ENCODE measurements at places on chromosomes 5 and 9. TPM values are rescaled to one million over a fixed set of nuclear protein-coding genes. Genes with fewer than 3 reads are reported as not detected.

DNA sequence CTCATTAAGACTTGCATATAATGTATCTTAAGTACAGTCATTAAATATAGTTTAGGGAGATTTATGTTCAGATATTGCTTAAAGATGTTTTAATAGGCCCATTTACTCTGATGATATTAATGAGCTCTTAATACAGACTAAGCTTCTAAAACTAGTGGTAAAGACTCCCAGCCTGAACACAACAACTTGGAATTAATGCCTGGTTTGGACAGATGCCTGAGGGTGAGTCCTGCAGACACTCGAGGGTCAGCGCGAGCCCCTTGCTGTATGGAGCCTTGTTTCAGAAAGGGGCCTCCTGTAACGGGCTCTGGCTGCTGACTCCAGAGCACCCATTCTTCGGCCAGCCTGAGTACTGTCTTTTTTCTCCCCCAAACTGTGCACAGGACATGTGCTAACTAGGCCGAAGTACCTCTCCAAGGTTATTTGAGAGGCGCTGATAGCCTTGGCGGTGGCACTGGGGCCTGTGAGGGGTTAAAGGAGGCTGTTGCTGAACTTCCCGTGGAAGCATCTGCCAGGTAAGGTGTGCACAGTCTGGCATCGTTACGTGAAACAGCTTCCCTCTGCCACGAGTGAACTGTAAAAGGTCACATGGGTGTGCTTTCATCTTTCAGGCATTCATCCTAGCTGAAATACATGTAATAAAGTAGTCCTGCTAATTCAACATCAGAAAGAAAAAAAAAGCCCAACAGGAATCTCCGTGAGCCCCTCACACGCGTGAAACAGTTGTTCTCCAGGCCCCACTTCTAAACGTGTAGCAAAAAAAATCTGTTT lies 113.4 kb downstream of the MVB12B start:
- no peak for DNase-seq

Gene LCNL1
- total RNA-seq = not detected

DNA sequence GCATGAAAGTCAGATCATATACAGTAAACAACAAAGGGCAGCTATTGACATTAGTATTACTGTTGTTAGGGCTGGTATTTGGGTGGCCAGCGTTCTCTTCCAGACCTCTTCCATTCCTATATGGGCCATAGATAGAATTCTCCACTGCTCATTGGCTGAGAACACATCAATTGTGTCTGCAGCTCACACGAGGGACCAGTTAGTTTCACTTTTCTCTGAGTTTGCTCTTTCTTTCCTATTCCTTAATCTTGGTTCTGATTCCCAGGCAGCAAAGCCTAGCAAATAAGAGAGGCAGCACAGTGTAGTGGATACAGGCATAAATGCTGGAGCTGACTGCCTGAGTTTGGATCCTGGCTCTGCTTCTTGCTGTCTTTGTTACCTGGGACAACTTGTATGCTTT lies 476.4 kb downstream of the SPOCK1 start:
- DNase-seq = no peak

Gene FBLL1
- not detected for total RNA-seq

Gene TRIM7
- 0.32 TPM for total RNA-seq

Gene PCDHGB4
- total RNA-seq = 0.91 TPM

DNA sequence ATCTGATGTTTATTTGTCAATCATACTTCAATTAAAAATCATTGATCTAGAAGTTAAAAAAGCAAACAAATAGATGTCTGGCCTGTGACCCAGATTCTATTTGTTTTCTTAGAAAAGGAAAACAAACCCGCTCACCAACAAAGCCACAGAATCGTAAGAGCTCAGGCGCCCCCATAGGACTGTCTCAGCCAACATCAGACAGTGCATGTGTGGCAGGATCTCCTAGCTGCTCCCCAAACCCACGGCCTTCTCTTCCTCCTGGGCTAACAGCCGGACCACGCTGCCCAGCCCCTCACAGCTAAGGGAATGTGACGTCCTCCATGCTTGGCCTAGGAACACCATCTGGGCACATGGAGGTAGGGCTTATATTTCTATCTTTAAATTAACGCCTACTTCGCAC lies 19.4 kb downstream of the OR2Y1 start:
- no peak for DNase-seq

DNA sequence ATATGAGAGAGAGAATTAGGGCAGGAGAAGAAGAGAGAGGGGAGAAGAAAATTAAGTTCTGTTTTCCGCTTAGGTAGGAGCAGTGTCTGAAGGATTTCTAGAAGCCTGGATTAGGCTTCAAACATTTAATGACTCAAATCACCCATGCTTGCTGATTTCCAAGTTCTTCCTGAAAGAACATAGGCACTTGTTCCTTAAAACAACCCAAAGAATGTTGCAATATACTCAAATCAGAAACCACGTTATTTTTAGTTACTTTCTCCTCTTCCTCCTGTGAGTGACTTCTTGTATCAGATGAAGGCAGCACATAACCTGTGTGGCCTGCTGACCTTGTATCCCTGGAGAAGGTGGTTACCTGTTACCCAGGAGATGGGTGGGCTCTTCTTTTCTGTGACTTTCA lies 351.5 kb upstream of the KLF4 start:
- DNase-seq = no peak

Gene LPAR1
- total RNA-seq = not detected

- no peak for DNase-seq
These were observed 149.7 kb downstream of the NMUR2 start for GRCh38 chr5:152255411-152255810.

Gene ZNF346
- total RNA-seq = 31.4 TPM

GRCh38 chr5:61918611-61919010 lies 387.4 kb upstream of the KIF2A start:
- DNase-seq = no peak

GRCh38 chr9:76756268-76756640 lies 8.0 kb upstream of the PCA3 start:
- no peak for DNase-seq

- no peak for DNase-seq
These were observed 50.7 kb downstream of the SSBP2 start for GRCh38 chr5:81700166-81700565.

GRCh38 chr5:123460296-123460729 lies 37.1 kb upstream of the CEP120 start:
- no peak for DNase-seq

GRCh38 chr9:136947955-136948510 lies 3.0 kb downstream of the C8G start:
- DNase-seq = no peak
